ENCODE measurements at places on chromosomes 1 and 21.

DNA sequence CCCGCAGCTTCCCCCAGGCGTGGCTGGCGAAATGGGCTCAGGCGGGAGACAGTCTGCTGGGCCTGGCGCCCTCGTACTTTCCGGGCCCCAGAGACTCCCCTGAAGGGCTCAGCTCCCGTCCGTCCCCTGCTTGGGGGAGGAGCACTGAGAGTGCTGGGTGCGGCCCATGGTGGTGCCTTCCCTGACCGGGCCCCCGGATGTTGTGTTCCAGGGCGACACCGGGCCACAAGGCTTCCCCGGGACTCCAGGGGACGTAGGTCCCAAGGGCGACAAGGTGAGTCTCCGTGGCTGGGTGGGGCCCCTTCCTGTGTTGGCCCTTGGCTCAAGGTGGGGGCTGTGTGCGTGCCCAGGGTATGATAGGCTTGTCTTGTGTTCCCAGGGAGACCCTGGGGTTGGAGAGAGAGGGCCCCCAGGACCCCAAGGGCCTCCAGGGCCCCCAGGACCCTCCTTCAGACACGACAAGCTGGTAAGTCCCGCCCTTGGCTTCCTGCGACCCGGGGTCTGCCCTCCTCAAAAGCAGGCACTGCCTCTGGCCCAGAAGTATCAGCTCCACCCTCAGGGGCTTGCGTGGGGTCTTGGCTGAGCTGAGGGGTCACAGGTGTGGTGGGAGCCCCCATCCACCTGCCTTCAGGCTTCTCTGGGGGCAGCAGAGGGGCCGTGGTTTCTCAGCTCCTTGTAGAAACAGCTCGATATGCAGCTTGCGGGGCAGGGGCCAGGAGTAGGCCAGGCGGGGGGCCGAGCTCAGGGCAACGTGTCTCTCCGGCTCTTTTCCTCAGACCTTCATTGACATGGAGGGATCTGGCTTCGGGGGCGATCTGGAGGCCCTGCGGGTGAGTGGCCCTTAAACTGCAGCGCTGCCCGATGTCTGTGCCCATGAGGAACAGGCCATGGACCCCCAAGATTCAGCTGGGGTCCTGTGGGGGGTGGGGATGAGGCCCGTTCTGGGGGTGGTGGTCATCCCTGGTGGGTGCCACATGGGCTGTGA, 62.3 kb downstream of the SLC19A1 start:
- DNase-seq = no peak

- DNase-seq = no peak
These were observed 58.8 kb upstream of the LMO4 start for GRCh38 chr1:87269921-87270320.

- peak; percentile 10 for DNase-seq
These were observed 648 bp downstream of the ATP1A1 start for GRCh38 chr1:116373431-116374352.

- DNase-seq = no peak
These were observed 40.3 kb downstream of the ACBD6 start for GRCh38 chr1:180462102-180462501.

DNA sequence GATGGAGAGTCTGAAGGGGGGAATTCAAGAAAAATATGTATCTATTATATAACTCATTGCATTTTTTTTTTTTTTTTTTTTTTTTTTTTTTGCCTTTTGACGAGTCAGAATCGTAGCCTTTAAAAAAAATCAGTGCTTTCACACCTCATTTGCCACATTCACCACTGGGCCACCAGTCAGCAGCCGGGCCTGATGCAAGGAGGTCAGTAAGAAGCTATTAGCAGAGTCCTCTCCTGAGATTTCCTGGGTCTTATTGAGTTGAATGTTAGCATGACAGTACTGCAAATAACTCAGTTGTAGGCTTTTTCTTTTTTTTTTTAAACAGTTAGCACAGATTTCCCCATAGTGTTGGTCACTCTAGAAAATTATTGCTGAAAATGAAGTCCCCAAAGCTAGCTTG, 139.8 kb downstream of the SPATA17 start:
- DNase-seq = no peak
